ENCODE measurements at places on chromosomes 12 and 14. TPM values are rescaled to one million over a fixed set of nuclear protein-coding genes. Genes with fewer than 3 reads are reported as not detected.

DNA sequence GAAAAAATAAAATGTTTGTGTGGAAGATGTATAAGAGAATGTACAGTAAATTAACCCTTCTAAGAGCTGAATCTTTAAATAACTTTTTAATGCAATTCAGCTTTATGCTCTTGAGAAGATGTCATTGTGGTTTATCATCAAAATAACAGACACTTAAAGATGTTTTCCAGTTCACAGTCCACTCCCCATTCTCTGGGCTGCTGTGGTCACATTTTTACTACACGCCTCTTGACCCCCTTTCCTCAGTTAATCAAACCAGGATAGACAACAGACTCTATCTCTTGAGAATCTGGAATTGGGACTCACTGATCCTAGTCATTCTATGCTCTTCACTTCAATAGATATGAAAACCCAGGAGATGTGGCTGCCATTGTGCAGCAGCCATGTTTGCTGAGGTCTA lies 24.7 kb upstream of the OR6J1 start:
- no peaks in the 10 kb centered on the region for H3K36me3 ChIP-seq
- H3K27me3 ChIP-seq: no peaks in the 10 kb centered on the region
- H3K4me1 ChIP-seq: no peaks in the 10 kb centered on the region
- DNase-seq: no peak
- H3K27ac ChIP-seq: no peak overlapping the region

GRCh38 chr12:95721320-95721719 lies 69.2 kb downstream of the NTN4 start:
- H3K4me3 ChIP-seq: no peak overlapping the region
- no peaks in the 10 kb centered on the region for H3K4me1 ChIP-seq
- DNase-seq: no peak
- no peak overlapping the region for H3K27ac ChIP-seq

GRCh38 chr12:62297321-62297720 lies 37.1 kb downstream of the USP15 start:
- no peak overlapping the region for H3K4me3 ChIP-seq
- no peaks in the 10 kb centered on the region for H3K27me3 ChIP-seq
- no peak overlapping the region for H3K27ac ChIP-seq
- DNase-seq: no peak

DNA sequence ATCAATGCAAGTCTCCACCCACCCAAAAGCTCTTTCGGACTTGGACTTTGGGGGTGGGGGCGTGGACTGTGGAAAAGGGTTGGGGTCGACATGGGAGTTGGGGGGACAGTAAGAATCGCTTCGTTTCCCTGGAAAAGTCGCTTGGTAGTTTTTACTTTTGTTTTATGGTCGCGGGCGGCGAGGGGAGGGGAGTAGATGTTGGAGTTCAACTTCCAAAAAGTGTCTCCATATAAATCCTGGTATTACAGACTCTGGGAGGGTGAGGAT lies 568 bp upstream of the BCL11B start:
- peaks cover 2% of the 10 kb centered on the region for H3K4me1 ChIP-seq
- no peak for DNase-seq
- H3K27ac ChIP-seq: no peak overlapping the region
- H3K4me3 ChIP-seq: peak overlapping the region; percentile 57
- H3K36me3 ChIP-seq: no peaks in the 10 kb centered on the region

DNA sequence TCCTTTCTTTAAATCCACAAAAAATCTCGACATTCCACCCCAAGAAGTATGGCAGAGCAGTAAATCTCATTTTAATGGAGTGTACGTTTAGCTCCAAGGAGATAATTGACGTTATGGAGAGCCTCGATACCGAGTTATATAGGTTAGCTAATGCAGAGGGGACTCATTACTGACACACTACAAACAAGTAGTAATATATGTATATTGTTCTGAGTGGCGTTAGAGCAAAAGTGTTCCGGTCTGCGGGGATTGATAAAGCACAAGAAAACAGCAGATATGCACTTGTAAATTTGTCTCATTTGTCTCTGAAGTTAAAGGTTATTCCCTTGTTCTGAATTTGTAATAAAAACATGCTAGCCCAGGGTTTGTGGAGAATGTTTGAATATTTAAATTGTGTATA lies 84.1 kb downstream of the BCL11B start:
- peaks cover 4% of the 10 kb centered on the region for H3K4me1 ChIP-seq
- DNase-seq: no peak
- H3K27me3 ChIP-seq: no peaks in the 10 kb centered on the region
- no peak overlapping the region for H3K4me3 ChIP-seq

GRCh38 chr12:87119713-87120112 lies 863.5 kb upstream of the MGAT4C start:
- no peak overlapping the region for H3K27ac ChIP-seq
- no peaks in the 10 kb centered on the region for H3K36me3 ChIP-seq
- no peaks in the 10 kb centered on the region for H3K4me1 ChIP-seq
- H3K4me3 ChIP-seq: no peak overlapping the region
- H3K27me3 ChIP-seq: no peaks in the 10 kb centered on the region

LPAR5 gene
- total RNA-seq: not detected

GRCh38 chr12:40439771-40440492 lies 215.1 kb downstream of the LRRK2 start:
- no peaks in the 10 kb centered on the region for H3K36me3 ChIP-seq
- no peaks in the 10 kb centered on the region for H3K27me3 ChIP-seq
- H3K4me1 ChIP-seq: no peaks in the 10 kb centered on the region

ADAMTS20 gene
- total RNA-seq: not detected

DNA sequence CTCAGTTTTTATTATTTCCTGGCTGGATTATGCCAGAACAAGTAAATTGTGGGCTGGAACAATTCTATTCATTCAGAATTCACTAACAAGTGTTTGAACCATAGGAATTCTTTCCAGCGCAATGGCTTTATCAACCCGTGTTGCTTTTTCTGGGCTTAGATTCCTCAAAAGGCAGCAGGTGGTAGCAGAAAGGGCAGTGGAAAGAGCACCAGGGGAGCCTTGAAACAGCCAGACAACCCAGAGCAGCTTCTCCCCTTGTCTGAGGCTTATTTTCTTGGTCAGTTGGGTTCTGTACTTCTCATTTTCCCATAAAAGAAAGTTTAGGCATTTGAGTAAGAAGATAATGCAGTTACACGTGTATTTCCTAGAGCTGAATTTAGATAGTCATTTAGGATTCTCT lies 130.7 kb downstream of the OTOGL start:
- no peak for DNase-seq
- no peaks in the 10 kb centered on the region for H3K4me1 ChIP-seq
- H3K36me3 ChIP-seq: no peaks in the 10 kb centered on the region
- H3K27ac ChIP-seq: no peak overlapping the region
- no peaks in the 10 kb centered on the region for H3K27me3 ChIP-seq

- no peaks in the 10 kb centered on the region for H3K4me1 ChIP-seq
- no peak overlapping the region for H3K27ac ChIP-seq
- no peaks in the 10 kb centered on the region for H3K27me3 ChIP-seq
- H3K36me3 ChIP-seq: no peaks in the 10 kb centered on the region
Measured at GRCh38 chr12:79859646-79860045, 75.3 kb downstream of the PPP1R12A start.

- no peaks in the 10 kb centered on the region for H3K27me3 ChIP-seq
- DNase-seq: no peak
- H3K4me1 ChIP-seq: peaks cover 5% of the 10 kb centered on the region
- H3K36me3 ChIP-seq: peaks cover 14% of the 10 kb centered on the region
- H3K4me3 ChIP-seq: no peak overlapping the region
Measured at GRCh38 chr14:61746881-61747280, 15.3 kb upstream of the SNAPC1 start.

BDKRB1 gene
- total RNA-seq: not detected

- no peaks in the 10 kb centered on the region for H3K4me1 ChIP-seq
- H3K36me3 ChIP-seq: no peaks in the 10 kb centered on the region
- no peak overlapping the region for H3K4me3 ChIP-seq
- no peaks in the 10 kb centered on the region for H3K27me3 ChIP-seq
Measured at GRCh38 chr12:77116277-77116676, 50.9 kb upstream of the E2F7 start.

MEG3 gene
- total RNA-seq: 62.4 TPM

GRCh38 chr12:65367396-65367795 lies 88.9 kb downstream of the MSRB3 start:
- no peaks in the 10 kb centered on the region for H3K36me3 ChIP-seq
- H3K27me3 ChIP-seq: no peaks in the 10 kb centered on the region
- DNase-seq: no peak
- H3K4me3 ChIP-seq: no peak overlapping the region
- H3K4me1 ChIP-seq: no peaks in the 10 kb centered on the region

GRCh38 chr12:89960607-89961394 lies 252.2 kb upstream of the ATP2B1 start:
- H3K36me3 ChIP-seq: no peaks in the 10 kb centered on the region
- DNase-seq: no peak
- H3K27ac ChIP-seq: no peak overlapping the region
- H3K27me3 ChIP-seq: no peaks in the 10 kb centered on the region
- no peak overlapping the region for H3K4me3 ChIP-seq

- H3K36me3 ChIP-seq: no peaks in the 10 kb centered on the region
- peaks cover 29% of the 10 kb centered on the region for H3K4me1 ChIP-seq
Measured at GRCh38 chr12:121580959-121581685, at the start of gene KDM2B. TSS of gene KDM2B (minus strand) at chr12:121581023. CDS start at chr12:121580911, 112 bp downstream.

- H3K4me1 ChIP-seq: peaks cover 10% of the 10 kb centered on the region
- no peak for DNase-seq
- H3K27ac ChIP-seq: no peak overlapping the region
- no peaks in the 10 kb centered on the region for H3K36me3 ChIP-seq
- H3K27me3 ChIP-seq: no peaks in the 10 kb centered on the region
- no peak overlapping the region for H3K4me3 ChIP-seq
Measured at GRCh38 chr14:103189481-103190470, 66.5 kb downstream of the TNFAIP2 start.

DNA sequence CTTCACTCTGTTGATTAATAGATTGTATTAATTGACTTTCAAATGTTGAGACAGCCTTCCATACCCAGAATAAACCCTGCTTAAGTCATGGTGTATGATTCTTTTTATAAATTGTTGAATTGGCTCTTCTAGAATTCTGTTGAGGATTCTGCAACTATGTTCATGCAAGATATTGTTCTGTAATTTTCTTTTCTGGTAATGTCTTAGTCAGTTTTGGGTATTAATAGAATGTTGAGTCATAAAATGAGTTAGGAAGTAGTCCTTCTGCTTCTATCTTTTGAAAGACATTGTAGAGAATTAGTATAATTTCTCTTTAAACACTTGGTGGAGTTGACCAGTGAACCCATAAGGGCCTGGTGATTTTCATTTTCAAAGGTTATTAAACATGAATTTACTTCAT lies 958.9 kb downstream of the LRFN5 start:
- H3K4me1 ChIP-seq: no peaks in the 10 kb centered on the region
- DNase-seq: no peak
- no peaks in the 10 kb centered on the region for H3K27me3 ChIP-seq
- H3K36me3 ChIP-seq: no peaks in the 10 kb centered on the region
- H3K4me3 ChIP-seq: no peak overlapping the region

GRCh38 chr14:93794756-93795155 lies 6.5 kb upstream of the PRIMA1 start:
- no peak overlapping the region for H3K4me3 ChIP-seq
- DNase-seq: no peak
- H3K27ac ChIP-seq: no peak overlapping the region
- peaks cover 4% of the 10 kb centered on the region for H3K27me3 ChIP-seq
- no peaks in the 10 kb centered on the region for H3K36me3 ChIP-seq
- H3K4me1 ChIP-seq: no peaks in the 10 kb centered on the region

DNA sequence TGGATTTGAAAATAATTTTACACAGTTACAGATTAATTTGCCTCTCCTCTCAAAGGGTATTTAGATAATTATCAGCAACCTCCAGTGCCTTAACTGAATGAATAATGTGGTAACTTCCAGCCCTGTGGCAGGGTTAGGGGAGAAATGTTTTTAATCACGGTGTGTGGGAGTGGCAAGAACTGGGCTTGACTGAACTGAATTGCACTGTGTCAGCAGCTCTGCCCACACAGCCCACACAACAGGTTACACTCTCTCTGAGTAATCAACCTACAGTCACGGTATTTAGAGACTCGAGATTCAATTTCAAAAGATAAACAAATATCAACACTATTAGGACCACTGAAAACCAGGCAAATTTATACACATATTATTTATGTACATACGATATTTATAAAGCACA lies 198.5 kb downstream of the KCNC2 start:
- no peak overlapping the region for H3K4me3 ChIP-seq
- H3K27me3 ChIP-seq: no peaks in the 10 kb centered on the region
- no peaks in the 10 kb centered on the region for H3K4me1 ChIP-seq
- H3K36me3 ChIP-seq: no peaks in the 10 kb centered on the region
- DNase-seq: no peak
- H3K27ac ChIP-seq: no peak overlapping the region

Measured in Panc1 (cell line).